Bone marrow (tissue), 2 donors: ENCODE measurements at places on chromosomes 5 and 9.

GRCh38 chr5:24643156-24643555 is 1.6 kb downstream of the CDH10 start:
- DNase-seq, result no peak

GRCh38 chr9:123102375-123103113 is 69.1 kb downstream of the GPR21 start:
- no peak for DNase-seq

- DNase-seq, result no peak
Measured at GRCh38 chr9:123011380-123011779, 22.1 kb upstream of the GPR21 start.

- DNase-seq, result no peak
Measured at GRCh38 chr9:1120500-1121165, 70.5 kb downstream of the DMRT2 start.

GRCh38 chr9:567747-568305 is 273.7 kb upstream of the DMRT1 start:
- DNase-seq, result no peak

DNA sequence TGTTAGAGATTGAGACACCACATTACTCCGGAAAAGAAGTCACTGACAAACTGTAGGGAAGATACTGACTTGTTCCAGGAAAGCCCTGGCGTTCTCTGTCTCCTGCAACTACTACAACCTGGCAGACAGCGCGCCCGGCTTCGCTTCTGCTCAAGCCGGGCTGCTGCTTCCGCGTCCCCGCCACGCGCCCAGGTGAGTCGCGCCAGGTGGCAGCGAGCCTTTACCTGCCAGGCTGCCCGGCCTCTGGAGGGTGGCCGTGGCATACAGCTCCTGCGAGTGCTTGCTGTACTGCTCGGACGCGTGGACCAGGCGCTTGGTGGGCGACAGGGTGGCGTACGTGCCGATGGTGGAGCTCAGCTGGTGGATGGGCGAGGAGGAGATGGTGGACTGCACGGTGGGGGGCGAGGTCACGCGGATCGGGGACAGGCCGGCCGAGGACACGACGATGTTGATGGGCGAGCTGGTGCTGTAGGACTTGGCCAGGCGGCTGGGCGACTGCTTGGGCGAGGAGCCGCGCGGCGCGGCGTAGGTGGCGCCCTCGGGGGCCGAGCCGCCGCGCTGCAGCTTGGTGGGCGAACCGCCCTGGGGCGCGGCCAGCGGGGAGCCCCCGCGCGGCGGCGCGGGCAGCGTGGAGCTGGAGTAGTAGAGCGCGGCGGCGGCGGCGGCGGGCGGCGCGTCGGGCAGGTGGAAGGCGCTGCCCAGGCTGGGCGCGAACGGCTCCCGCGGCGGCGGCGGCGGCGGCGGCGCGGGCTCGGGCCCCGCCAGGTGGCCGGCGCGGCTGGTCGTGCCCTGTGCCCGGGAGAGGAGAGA is 519.6 kb downstream of the CTNND2 start:
- no peak for DNase-seq
